ENCODE measurements at places on chromosomes 3 and 15.

- DNase-seq: no peak
Measured at GRCh38 chr15:34472947-34473346, 35.3 kb upstream of the GOLGA8A start.

- DNase-seq: peak; percentile 4
Measured at GRCh38 chr3:131812433-131812832, 222.4 kb downstream of the CPNE4 start.

- DNase-seq: no peak
Measured at GRCh38 chr3:156251424-156251823, 131.0 kb downstream of the KCNAB1 start.

GRCh38 chr3:102299125-102299877 is 135.5 kb upstream of the ZPLD1 start:
- no peak for DNase-seq

DNA sequence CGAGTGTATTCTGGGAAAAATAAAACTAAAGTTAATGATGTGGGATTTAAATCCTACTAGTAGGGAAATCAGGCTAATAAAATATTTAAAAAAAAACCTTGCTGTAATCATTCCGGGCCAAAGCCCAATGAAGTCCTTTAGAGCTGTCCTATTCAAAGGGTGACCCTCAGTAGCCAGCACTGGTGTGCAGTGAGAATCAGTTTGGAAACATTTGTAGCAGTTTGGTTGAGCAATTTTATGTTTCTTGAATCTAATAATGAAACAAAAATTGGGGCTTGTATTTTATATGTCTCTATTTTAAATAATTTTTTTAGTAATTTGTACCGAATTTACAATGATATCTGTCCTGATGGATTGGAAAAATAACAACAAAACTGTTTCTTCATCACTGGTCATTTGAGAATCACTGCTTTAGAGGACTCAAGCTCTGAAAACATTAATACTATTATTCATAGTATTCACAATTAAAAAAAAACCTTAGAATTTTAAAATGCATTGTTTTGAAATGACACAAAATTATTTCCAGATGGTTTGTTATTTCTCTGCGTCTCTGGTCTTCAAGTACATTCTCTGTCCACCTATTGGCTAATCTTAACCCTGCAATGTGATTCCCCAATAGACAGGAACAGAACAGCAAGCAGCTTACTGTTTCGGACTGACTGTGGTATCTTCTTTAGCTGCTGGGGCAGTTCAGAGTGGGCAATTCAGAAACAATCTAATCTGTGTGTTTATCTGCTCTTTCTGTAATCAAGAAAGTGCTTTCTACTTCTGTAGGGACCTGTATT is 71.2 kb downstream of the OTOL1 start:
- DNase-seq: peak; percentile 62

DNA sequence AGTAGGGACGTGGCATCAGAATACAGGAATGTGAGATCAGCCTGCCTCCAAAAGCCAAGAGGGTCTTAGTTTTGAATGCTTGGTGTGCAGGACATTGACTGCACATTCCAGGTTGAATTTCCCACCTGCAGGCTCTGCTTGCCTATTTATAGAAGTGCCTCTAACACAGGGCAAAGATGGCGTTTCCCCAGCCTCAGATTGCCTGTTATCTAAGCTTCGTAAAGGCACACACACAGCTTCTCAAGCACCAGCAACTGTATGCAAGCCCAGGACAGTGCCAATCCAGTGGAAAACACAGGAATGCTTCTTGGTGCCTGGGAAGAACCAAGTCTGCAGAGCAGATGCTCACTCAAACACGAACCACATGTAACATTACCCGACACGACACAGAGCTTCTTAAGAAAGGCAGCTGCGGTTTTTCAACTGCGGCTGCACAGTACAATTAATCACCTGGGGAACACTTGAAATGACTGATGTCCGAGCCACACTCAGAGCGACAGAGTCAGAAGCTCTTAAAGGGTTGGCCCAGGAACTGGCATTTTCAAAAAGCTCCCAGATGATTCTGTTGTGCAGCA is 90.0 kb upstream of the ANKRD34C start:
- DNase-seq: peak; percentile 8

DNA sequence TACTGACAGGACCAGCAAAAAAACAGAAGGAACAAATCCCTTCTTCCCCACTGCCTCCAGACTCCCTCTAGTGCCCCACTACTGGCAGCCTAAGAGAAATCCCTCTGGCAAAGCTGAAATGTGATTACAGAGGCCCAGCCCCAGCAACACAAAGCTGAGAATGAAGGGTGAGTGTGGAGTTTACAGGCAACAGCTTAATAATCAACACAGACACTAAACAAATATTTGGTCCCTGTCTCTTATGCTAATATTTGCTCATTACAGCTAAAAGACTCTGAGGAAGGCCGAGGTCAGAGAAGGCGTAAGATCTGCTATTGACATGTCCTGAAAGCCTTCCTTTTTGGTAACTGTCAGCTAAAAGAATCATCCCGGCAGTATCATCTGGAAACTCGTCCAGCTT is 308.5 kb upstream of the RASGRP1 start:
- no peak for DNase-seq

DNA sequence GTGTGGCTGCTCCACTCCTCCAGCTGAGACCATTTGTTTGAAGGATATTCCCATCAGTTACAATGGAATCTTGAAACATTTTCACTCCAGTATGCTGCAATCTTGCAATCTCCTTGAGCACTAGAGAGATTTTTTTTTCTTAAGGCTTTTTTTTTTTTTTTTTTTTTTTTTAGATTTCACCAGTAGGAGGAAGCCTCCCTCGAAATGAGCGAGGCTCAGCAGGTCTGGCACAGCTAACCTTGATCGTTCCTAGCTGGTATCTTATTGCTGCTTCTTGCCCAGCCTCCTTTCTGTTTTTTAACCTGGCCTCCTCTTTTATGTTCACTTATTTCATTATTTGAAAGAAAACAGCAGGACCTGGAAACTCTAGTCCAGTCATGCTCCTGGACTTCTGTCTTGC is 48.1 kb downstream of the RAP2B start:
- no peak for DNase-seq

- DNase-seq: no peak
Measured at GRCh38 chr3:48562367-48563095, 1.1 kb downstream of the UCN2 start.

GRCh38 chr3:172655388-172655787 is 55.5 kb downstream of the NCEH1 start:
- no peak for DNase-seq

GRCh38 chr3:25661694-25662437 is 2.8 kb downstream of the TOP2B start:
- no peak for DNase-seq

- no peak for DNase-seq
Measured at GRCh38 chr3:61522626-61523025, 38.7 kb upstream of the PTPRG start.

DNA sequence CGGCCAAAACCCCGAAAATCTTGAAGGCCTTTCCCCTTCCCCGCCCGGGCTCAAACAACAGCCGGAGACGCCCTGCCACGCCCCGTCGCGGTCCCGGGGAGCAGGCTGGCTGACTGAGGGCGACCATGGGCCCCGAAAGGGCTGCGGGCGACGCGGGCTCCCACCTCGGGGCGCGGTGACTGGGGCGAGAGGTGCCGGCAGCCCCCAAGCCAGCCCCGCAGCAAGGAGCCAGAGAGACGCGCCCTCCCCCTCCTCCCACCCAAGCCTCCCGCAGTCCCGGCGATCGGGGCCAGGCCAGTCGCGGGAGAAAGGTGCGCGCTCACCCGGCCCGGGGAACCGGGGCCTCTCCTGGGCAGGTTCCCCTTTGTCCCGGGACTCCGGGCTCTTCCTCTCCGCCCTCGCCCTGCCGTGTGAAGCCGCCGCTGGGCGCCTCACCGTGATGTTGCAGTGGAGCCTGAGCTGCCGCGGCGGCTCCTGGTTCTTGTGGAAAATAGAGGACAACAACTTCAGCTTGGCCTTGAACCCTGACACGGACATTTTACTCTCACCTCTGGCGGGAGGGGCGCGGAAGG is 30.6 kb upstream of the ZSCAN2 start:
- DNase-seq: peak; percentile 41

GRCh38 chr3:186003610-186004009 is 65.8 kb upstream of the TRA2B start:
- no peak for DNase-seq

DNA sequence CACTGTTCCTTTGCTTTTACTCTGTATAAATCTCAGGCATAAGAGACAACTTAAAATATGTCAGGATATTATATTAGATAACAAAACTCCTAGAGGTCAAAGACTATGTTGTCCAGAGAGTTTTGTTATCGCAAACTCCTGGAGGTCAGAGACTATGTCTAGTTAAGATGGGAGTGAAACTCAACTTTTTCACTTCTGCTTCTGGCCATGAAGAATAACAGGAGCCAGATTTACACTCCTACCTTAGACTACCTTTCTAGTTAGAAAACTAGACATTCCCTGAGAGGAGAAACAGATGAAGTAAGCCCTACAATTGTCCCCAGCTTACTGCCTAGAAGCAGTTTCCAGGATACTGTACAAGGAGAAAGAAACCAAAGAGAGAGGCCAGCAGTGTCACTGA is 255.4 kb upstream of the UBE2E1 start:
- no peak for DNase-seq

DNA sequence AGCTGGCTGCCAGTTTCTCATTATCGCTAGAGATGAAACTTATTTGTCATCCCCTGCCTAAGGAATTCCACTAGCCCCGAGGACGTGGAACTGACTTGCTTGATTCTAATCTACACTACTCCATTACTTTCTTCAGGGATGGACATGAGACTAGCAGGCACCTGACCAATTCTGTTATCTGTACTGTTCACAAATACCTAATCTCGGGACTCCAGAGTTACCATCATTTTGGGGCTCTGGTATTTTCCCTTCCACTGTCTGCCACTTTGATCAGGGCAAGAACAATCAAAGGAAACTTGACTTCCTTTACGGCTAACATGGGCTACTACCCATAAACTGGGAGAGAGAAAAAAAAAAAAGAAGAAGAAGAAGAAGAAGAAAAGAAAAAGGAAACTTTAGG is 27.8 kb downstream of the BMF start:
- no peak for DNase-seq

DNA sequence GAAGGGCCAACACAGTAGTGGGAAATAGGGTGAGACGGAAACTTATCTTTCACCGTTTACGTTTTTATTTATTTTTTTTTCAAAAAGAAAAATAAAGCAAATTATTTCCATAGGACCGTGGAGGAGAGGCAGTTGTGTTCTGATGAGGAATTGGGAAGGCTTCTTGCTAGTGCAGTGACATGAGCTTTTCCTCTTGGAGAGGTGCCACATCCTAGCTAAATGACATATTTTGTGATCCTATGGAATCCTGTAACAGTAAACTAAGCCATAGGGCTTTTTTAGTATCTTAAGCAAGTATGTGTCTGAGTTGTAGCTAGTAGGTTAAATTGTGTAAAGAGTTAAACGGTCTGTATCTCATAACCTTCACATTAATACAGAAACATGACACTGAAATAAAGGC is 609.9 kb downstream of the RBMS3 start:
- no peak for DNase-seq

DNA sequence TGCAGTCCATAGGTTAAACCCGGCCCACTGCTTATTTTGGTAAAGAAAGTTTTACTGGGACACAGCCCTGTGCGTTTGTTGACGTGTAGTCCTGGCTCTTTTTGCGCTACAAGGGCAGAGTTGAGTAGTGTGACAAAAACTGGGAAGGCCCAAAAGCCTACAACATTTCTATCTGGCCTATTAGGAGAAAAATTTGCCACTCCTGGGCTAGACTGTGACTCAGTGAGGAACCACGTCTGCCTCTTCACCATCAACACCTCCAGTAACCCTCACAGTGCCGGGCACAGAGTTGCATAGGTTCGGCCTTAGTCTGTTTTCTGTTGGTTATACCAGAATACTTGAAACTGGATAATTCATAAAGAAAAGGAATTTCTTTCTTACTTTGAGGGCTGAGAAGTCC is 110.3 kb downstream of the TOP2B start:
- DNase-seq: no peak

DNA sequence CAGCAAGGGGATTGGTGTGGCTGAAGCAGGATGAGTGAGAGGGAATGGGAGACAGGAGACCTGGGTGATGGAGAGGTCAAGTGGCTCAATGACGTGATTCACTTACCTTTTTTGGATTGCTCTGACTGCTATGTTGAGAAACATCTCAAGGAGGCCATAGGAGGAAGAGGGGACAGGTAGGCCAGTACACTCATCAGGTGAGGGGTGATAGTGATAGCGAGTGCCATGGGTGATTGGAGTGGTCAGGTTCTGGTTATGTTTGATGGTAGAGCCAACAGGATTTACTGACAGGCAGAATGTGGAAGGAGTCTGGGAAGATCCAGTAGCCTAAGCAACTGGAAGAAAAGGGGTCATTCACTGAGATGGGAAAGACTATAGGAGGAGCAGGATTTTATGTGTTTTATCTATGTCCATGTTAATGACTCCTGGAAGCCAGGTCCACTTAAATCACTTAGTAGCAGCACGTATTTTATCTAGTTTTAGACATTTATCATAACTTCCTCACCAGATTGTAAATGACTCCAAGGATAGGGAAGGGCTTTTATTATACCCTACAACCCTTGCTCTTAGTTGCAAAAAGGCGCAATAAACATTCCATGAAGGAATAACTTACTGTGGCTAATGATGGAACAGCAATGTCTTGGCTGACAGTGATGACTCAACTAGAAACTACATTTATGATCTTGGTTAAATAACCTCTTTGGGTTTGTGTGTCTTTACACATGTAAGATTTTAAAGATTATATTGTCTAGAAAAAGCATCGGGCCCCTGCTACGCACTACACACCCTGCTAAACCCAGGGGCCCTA is 119.8 kb upstream of the RNF7 start:
- DNase-seq: no peak

- no peak for DNase-seq
Measured at GRCh38 chr15:56094171-56094570, 100.8 kb upstream of the NEDD4 start.

- DNase-seq: peak; percentile 52
Measured at GRCh38 chr3:31980530-31981205, 394 bp downstream of the OSBPL10 start.

DNA sequence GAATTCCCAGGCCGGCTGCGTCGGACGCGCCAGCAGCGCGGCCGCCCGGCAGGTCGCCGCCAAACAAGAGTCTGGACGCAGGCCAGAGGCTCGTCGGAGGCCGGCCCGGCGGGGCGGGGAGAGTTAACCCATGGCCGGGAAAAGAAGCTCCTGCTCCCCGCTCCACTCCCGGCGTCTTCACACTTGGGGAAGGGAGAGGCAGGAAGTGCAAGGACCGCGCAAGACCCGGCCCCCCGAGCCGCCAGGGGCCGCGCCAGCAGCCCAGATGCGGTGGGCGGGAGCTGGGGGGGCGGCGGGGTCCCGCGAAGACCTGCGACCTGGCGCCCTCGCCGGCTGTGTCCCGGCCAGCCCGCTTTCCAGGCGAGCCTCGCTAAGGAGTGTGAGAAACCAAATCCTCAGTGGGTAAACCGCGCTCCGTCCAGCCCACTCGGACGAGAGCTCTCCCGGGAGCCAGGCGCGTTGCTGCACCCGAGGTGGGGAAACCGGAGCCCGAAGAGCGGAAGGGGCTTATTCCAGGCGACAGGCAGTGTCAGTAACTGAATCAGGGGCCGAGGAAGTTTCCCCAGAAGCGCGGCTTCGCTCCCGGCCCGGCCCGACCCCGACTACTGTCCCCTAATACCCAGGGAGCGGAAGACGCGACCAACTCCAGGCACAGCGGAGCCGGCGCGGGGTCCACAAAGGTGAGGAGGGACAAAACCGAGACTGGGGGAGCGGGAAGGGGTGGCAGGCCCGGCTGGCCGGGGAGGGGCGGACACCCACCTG is 721 bp downstream of the ADAMTS7 start:
- peak; percentile 49 for DNase-seq
